ENCODE measurements at places on chromosomes 13 and 19. TPM values are rescaled to one million over a fixed set of nuclear protein-coding genes. Genes with fewer than 3 reads are reported as not detected.

NLRP7 gene
- not detected for total RNA-seq

CD37 gene
- not detected for total RNA-seq

FUT3 gene
- total RNA-seq, result not detected

STOML3 gene
- total RNA-seq, result 0.13 TPM

WDR87 gene
- not detected for total RNA-seq

ZNF700 gene
- 7.3 TPM for total RNA-seq

UQCRFS1 gene
- 33.2 TPM for total RNA-seq

TMC4 gene
- 1.2 TPM for total RNA-seq

FGF22 gene
- 0.91 TPM for total RNA-seq

CEACAM8 gene
- total RNA-seq, result not detected

KCNC3 gene
- total RNA-seq, result 1.5 TPM

ZNF420 gene
- total RNA-seq, result 3.8 TPM

CYP2F1 gene
- total RNA-seq, result not detected

GIPC3 gene
- not detected for total RNA-seq

EPN1 gene
- 91.3 TPM for total RNA-seq

RXFP2 gene
- total RNA-seq, result 0.29 TPM

POMP gene
- 107 TPM for total RNA-seq

TUBA3C gene
- not detected for total RNA-seq

ZNF135 gene
- 0.34 TPM for total RNA-seq

HSPB6 gene
- total RNA-seq, result 0.40 TPM

NPAS1 gene
- 2.9 TPM for total RNA-seq

CALR3 gene
- 0.23 TPM for total RNA-seq

WDFY2 gene
- 7.2 TPM for total RNA-seq

RASL11A gene
- 6.3 TPM for total RNA-seq

NCCRP1 gene
- not detected for total RNA-seq

TMEM59L gene
- total RNA-seq, result 2.0 TPM

FXYD3 gene
- total RNA-seq, result 49.6 TPM

ERCC5 gene
- 34.6 TPM for total RNA-seq

C1QTNF9 gene
- not detected for total RNA-seq

LATS2 gene
- total RNA-seq, result 21.6 TPM

ERCC2 gene
- 27.6 TPM for total RNA-seq

PLEKHF1 gene
- total RNA-seq, result 16.9 TPM

ZIK1 gene
- 17.0 TPM for total RNA-seq

DNAAF3 gene
- total RNA-seq, result 2.6 TPM

PGLYRP1 gene
- not detected for total RNA-seq

TTC9B gene
- 0.72 TPM for total RNA-seq

ADGRE2 gene
- total RNA-seq, result 0.82 TPM

CACNG7 gene
- total RNA-seq, result 0.11 TPM

TPTE2 gene
- total RNA-seq, result not detected

SRRM5 gene
- 0.30 TPM for total RNA-seq

CEACAM7 gene
- total RNA-seq, result not detected

SLC46A3 gene
- total RNA-seq, result 2.9 TPM

ALOX5AP gene
- total RNA-seq, result not detected
